GM23338 (cell line): ENCODE measurements at places on chromosomes 7 and 10. TPM values are rescaled to one million over a fixed set of nuclear protein-coding genes. Genes with fewer than 3 reads are reported as not detected.

DNA sequence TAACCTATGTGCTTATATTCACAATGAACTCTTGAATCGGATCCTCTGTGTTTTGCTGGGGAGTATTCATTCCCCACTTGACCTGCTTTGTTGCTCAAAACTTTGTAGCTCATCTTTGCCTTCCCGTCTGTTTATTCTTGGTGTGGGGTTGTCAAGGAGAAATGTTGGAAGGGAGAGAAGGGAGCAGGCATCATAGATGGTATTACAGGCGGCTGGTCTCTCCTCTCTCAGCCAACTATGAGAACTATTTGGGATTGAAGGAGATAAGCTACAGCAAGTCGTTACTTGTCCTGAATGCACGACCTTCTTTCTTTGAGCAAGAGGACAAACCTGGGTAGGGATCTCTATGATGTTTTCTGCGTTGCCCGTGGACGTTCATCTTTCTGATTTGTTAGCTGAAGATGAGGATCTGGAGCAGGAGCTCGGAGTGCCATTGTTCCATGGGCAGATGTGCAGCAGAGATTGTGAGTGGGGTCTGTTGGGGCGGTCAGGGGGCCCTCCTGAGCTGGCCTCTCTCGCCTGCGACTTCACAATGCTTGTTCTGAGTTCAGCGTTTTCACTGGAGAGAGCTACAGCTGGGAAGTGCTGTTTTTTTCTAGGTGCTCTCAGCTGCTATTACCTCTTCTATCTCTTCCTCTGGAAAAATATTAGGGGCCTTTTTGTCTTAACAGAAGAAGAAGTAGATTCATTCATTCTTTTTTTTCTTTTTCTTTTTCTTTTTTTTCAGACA, 126.9 kb upstream of the KLF6 start:
- no peak for DNase-seq

The FAM25C gene
- not detected in 2 replicates for total RNA-seq

The PAX4 gene
- total RNA-seq: not detected in 2 replicates

DNA sequence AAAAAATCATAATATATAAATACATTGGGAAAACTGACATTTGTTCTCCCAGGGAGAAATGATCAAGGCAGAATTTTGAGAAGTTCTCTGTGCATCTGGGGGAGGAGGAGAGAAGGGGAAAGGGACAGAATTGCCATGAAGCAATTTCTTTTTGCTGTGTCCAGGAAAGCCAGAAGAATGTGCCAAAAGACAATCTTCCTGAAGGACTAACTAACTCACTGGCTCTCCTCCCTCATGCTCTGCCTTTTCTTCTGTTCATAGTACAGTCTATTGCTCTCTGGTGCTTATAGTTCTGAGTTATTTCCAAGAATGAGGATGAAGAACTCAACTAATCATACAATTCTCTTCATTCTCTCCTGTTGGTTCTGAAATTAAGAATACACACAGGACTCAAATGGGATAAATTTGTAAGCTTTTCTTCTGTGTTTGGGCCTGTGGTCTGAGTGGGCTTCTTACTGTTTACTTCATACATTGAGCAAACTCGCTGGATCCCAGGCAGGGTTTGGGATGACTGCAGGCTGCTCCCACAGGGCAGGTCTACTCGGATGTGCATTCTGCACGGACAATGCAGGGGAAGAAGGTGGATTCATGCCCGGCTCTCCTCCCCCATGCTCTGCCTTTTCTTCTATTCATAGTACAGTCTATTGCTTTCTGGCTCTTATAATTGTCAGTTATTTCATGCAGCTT, 22.2 kb upstream of the FAM171A1 start:
- DNase-seq: no peak

DNA sequence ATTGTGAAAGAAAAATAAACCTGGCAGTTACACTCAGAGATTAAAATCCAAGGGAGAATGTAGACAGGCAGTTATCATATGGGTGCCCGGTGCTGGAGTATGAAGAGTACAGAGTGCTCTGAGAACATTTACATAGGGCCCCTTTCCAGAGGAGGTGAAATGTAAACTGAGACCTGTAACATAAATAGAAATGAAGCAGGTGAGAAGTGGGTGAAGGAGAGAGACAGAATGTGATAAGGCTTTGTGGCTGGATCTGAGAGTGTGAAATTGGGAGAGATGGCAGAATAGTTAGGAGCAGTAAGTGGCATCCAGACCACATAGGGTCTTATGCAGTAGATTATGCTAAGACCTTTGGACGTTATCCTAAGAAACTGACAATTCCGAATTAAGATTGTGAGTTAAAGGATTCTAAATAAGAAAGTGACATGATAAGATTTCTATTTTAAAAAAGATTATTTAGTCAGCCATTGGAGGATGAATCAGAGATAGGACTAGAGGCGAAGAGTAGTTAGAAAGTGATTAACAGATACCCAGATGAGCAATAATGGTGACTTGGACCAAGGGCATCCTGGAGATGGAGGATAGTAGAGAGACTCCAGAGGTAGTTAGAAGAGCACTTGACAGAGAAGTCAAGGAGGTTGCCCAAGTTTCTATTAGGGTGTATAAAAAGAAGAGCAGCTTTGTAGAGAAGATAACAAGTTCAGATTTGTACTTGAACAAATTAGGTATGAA, 36.7 kb downstream of the DNAH11 start:
- DNase-seq: no peak

The CDHR1 gene
- total RNA-seq: 6.6 and 6.7 TPM in 2 replicates

The CFAP58 gene
- 0.39 and 0.63 TPM in 2 replicates for total RNA-seq

DNA sequence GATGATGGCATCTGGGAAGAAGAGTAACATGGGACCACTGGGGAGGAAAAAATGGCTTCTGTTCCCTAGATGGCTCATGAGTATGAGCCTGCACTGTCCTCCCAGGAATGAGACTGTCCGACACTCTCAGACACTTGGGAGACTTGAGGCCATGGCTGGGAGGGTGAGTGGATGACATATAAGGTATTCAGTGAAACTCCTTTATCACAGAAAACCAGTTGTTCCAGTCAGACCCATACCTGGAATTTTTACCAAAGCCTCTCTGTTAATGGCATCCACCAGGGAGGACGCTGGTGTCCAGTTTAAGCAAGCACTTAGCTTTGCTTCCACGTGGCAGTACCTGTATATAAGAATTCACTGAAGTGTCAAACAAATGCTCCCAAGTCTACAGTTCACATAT, 116.7 kb upstream of the C10orf90 start:
- no peak for DNase-seq

DNA sequence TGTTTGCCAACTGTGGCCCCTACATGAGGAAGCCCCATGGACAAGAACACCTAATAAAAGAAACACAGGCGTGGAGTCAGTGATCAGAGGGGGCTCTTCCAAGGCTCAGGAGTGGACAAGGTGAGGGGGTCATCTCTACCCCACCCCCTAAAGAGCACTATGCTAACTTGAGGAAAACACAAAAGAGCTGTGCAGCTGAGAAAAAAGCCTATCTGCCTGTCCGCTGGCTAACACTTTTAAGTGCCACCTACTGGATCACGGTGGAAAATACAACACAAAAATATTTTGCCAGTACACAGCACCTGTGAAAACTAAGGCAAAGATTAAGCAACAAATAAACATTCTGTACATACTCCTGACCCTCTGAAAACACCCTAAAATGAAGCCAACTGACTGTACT, 53.1 kb upstream of the COBL start:
- peak; percentile 60 for DNase-seq

GRCh38 chr7:1888425-1888824, 218.3 kb downstream of the ELFN1 start:
- no peak for DNase-seq

- no peak for DNase-seq
Measured at GRCh38 chr7:110373416-110373815, 717.5 kb upstream of the LRRN3 start.

The FRMPD2 gene
- total RNA-seq: not detected in 2 replicates

The FZD8 gene
- 7.9 and 8.7 TPM in 2 replicates for total RNA-seq

GRCh38 chr7:54419209-54419608, 123.0 kb upstream of the VSTM2A start:
- DNase-seq: peak; percentile 69

The NUTM2B gene
- total RNA-seq: 0.35 TPM in 1 of 2 replicates, not detected in the other

- peak; percentile 73 for DNase-seq
Measured at GRCh38 chr10:54985732-54986131, 184.7 kb upstream of the PCDH15 start.

DNA sequence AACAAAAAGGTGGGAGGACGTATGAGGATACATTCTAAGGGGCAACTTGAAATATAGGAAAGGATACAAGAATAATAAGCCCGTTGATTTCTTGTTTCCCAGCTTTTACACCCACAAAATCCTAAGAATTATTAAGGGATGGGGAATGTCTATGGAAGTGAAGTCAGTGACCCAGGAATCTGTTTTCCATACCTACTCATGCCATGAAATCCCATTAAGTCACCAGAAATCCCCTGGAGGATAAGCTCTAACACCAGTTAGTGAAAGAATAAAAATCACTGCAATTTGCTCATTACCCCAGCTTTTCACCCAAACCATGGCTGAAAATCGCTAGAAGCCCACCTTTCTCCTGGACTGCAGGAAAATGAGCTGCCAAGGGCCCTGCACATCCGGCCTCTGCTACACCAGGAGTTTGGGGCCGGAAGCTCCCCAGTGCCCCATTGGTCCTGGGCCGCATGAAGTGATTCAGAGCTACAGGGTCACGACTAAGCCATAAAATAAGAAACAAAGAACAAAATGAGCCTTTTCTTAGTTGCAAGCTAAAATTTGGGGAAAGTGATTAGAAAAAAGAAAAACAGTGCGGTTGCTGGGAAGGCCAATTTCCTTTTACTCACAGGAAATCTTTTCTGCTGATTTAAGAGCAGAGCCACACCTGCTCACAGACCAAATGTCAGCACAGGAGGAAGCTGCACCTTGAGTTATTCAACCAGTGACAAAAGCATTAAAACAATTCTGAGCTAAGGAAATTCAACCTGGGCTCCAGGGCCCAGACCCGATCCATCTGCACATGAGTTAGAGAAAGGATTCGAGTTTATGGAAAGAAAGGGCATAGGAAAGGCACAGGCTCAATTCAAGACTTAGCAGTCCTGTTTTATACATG, 40.3 kb downstream of the HIPK2 start:
- no peak for DNase-seq

The MRC1 gene
- 0.04 TPM in 1 of 2 replicates, not detected in the other for total RNA-seq

DNA sequence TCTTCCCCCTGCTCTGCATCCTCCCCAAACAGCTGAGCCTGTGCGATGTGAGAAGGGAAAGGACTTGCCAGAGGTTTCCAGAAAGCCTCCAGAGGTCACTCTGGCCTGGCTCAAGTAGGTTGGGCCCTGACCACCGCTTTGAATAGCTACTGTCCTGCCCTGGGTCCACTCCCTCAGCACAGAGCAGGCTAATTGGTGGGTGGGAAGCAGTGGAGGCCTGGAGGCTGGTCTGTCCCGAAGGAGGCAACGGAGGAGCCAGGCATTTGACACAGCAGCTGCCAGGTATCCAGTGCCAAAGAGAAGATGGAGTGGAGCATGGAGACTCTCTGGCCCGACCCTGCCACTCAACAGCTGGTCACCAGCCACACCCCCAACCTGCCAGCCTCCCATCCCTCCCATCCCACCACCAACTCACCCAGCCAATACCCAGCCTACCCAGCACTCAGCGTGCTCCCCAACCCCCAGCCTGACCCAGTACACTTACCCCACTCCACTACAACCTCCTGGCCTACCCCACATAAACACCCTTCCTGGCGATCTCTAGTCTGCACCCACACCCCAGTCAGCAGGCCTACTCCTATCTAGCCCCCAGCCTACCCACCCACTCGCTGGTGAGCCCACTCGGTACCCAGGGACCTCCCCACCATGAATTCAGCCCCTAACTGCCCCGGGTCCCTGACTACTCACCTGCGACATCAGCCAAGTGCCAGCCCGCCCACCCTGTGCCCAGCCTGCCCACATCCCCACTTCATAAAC, 64.6 kb upstream of the COL13A1 start:
- DNase-seq: no peak

The TFAM gene
- total RNA-seq: 47.7 and 54.2 TPM in 2 replicates

The GNG11 gene
- 0.89 and 1.6 TPM in 2 replicates for total RNA-seq

DNA sequence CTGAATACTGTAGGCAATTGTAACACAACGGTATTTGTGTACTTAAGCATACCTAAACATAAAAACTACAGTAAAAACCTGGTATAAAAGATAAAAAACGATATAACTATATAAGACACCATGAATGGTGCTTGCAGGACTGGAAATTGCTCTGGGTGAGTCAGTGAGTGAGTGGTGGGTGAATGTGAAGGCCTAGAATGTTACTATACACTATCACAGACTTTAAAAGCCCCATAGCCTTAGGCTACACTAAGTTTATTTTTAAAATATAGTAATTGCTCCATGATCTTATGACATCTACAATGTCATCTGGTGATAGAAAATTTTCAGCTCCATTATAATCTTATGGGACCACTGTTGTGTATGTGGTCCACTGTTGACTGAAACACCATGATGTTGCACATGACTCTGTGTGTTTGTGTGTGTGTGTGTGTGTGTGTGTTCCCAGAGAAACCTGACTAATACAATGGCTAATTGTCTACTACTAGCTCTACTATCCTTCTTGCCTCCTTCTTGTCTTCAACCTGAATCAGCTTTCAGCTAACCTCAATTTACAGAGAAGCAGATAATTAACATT, 27.6 kb upstream of the PRPF18 start:
- DNase-seq: no peak

The FRG2B gene
- not detected in 2 replicates for total RNA-seq

The CUBN gene
- total RNA-seq: 0.23 and 1.8 TPM in 2 replicates

GRCh38 chr7:608954-609353, 89.3 kb upstream of the PDGFA start:
- no peak for DNase-seq

DNA sequence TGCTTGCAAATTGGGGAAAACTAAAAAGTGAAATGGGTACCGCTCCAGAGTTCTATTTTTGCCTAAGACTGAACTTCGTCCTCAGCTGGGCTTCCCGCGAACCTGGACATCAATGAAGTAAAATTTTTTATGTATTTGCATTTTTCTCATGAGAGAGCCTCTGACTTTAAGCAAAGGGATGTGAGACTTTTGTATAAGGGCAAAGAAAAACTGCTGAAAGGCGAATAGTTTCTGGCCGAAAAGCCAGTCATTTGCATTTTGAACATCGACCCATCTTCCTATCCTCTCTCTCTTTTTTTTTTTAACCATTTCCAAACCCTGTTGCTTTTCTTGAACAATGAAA, 573 bp downstream of the PMPCB start:
- DNase-seq: no peak

GRCh38 chr10:24872049-24872789, 80.2 kb downstream of the PRTFDC1 start:
- no peak for DNase-seq

The OR2A12 gene
- not detected in 2 replicates for total RNA-seq

DNA sequence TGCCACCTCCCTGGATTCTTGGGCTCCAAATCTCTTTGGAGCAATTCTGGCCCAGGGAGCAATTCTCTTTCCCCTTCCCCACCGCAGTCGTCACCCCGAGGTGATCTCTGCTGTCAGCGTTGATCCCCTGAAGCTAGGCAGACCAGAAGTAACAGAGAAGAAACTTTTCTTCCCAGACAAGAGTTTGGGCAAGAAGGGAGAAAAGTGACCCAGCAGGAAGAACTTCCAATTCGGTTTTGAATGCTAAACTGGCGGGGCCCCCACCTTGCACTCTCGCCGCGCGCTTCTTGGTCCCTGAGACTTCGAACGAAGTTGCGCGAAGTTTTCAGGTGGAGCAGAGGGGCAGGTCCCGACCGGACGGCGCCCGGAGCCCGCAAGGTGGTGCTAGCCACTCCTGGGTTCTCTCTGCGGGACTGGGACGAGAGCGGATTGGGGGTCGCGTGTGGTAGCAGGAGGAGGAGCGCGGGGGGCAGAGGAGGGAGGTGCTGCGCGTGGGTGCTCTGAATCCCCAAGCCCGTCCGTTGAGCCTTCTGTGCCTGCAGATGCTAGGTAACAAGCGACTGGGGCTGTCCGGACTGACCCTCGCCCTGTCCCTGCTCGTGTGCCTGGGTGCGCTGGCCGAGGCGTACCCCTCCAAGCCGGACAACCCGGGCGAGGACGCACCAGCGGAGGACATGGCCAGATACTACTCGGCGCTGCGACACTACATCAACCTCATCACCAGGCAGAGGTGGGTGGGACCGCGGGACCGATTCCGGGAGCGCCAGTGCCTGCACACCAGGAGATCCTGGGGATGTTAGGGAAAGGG, 913 bp downstream of the NPY start:
- peak; percentile 90 for DNase-seq
